ENCODE measurements at places on chromosomes 5 and 9.

DNA sequence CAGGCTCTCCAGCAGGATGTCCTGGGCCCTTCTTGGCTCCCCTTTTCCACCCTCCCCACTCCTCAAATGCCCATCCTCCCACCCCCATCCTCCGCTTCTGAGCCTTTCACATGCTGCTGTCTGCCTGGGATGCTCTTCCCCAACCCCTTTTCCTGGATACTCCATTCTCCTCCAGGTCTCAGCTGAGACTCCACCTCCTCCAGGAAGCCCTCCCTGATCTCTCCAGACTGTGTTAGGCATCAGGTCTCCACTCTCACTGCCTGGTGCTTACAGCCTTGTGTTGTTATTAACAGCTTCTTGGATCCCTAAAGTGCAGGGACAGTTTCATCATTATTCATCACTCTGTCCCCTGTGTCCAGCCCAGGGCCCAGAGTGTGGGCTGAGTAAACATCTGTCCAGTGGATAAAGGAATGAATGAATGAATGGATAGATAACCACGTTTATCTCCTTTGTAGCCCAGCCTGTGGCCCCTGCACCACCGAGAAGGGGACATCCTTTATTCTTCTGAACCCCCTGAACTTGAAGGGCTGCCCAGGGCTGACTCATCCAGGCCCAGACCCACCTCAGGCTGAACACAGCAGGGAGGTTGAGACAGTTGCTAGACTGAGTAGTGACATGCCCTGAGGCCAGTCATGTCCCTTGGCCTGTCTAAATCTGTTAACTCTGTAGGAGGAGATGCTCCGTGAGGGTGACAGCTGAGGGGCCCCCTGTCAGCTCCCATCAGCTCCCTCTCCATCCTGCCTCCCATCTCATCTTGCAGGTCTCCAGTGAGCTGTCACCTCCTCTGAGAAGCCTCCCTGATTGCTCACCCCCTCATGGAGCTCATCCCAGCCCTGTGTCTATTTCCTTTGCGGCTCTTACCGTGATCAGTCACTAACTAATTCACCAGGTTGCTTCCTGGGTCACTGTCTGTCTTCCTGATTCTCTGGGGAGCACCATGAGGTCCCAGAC lies 14.6 kb upstream of the LAMC3 start:
- DNase-seq = no peak

DNA sequence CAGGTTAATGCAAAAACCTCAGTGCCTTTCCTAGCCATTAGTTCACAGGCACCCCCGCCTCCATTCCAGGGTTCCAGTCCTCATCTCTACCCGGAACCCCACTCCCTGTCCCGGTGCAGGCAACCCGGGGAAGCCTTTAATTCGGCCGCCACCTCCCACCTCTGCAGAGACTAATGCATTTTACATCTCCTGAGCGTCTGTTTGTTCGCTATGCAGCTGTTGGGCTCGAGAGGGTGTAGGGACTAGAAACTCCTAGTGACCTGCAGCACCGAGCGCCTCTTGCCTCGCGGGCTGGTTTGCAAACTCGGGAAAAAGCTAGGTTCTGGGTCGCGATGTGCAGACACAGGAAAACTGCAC lies 3.6 kb downstream of the GDNF start:
- no peak for DNase-seq

GRCh38 chr5:24633715-24634325 lies 11.0 kb downstream of the CDH10 start:
- DNase-seq = peak; percentile 20

DNA sequence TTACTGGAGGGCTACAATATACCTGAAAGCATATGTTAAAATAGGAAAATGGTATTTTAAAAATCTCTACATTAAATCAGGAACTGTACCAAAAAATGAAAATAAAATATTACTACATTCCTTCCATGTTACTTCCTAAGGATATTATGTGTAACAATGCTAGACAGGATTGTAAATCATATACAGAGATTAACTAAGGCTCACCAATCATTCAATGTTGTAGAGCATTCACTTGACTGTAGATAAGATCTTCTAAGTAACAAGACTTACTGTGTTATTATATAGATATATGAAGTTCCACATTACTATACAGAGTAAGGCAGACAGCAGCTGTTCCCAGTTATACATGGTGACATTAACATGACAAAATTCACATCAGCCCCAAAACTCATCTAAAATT lies 1919.1 kb upstream of the CDH9 start:
- DNase-seq = no peak

- no peak for DNase-seq
Observed at GRCh38 chr9:10999646-11000045, 386.8 kb upstream of the PTPRD start.

GRCh38 chr5:72291601-72292000 lies 28.4 kb downstream of the MRPS27 start:
- DNase-seq = no peak

GRCh38 chr5:55149308-55149795 lies 10.6 kb upstream of the GPX8 start:
- no peak for DNase-seq
